ENCODE measurements at places on chromosomes 16 and 17.

DNA sequence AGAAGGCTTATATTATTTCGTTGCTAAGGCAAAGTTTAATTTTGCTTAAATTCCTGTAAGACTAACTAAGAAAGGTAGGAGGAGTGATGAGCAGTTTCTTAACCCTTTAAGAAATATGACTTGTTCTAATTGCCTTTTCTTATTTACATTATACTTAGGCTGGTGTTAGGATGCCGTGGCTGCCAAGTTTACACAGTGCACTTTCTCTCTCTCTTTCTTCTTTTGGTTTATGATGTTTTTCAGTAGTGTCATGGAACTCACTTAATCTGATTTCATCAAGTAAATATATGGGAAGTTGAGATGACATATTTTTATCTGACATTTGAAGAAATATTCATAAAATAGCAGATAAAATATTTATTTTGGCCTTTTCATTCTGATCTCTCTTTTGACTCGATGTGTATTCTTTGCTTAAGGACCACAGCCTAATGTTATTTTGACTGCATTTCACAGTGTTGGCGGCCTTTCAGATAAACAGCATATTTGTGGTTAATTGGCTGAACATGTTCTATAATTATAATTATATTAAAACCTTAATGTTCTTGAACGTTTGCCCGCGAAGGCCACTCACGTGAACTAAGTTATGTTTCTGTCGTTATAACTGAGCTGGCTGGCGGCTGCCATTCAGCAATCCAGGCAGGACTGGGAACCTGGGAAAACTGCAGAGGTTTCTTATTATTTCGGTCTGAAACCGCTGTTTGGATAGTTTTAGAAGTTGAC is 191.6 kb downstream of the WWOX start:
- no peak for DNase-seq

- DNase-seq: no peak
These were observed 14.0 kb upstream of the ELAC2 start for GRCh38 chr17:13031718-13032350.

- DNase-seq: no peak
These were observed 69.3 kb downstream of the IRF8 start for GRCh38 chr16:85968041-85968920.

DNA sequence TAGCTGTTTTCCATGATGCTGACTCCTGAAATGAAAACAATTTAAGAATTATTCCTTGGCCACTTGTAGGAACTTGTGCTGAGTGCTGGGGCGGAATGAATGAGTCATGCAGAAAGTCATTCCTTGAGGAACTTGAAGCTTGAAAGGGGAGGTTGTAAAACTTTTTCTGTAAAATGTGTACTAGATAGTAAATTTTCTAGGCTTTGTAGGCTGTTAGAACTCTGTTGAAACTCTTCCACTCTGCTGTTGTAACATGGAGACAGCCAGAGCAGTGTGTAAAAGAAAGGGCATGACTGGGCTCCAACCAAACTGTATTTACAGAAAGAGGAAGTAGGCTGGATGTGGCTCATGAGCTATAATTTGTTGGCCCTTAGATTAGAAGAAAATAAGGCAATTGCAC is 46.1 kb downstream of the ABCA8 start:
- no peak for DNase-seq
